ENCODE measurements at places on chromosomes 3 and 15.
A peak's percentile ranks its signal among the peaks of the same experiment; 100 is the strongest.

DNA sequence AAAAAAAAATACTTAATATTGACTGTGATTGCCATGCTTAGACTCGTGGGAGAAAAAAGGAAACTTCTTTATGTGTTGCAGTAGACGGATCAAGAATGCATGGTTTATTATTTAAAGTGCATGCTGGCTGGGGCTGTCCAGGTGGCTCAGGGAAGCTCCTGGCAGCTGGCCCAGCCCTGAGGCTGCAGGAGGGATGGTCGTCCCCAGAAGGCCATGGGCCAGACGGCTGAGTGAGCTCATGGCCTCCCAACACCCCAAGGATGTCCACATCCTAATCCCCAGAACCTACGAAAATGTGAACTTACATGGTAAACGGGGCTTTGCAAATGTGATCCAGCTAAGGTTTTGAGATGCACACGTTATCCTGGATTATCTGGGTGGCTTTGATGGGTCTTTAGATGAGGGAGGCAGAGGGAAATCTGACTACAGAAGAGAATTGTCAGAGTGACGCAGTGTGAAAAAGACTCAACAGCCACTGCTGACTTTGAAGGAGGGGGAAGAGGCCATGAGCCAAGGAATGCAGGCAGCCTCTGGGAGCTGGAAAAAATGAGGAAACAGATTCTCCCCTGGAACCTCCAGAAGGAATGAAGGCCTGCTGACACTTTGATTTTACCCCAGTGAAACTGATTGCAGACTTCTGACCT lies 29.8 kb downstream of the ADAMTS17 start:
- no peak for DNase-seq

DNA sequence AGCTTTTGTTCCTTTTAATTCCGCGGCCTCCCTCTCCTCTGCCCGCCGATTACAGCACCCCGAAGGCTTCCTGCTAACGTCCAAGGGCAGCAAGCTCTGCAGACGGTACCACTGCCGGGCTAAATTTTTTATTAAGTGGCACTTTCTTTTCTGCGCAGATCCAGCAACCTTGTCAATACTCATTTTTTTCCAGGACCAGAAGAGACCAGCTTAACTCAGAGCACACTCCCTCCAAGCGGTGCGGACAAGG lies 542 bp upstream of the MEIS2 start:
- no peak for DNase-seq

- DNase-seq, result peak; percentile 58
Measured at GRCh38 chr15:93467337-93467736, 378.3 kb upstream of the RGMA start.

DNA sequence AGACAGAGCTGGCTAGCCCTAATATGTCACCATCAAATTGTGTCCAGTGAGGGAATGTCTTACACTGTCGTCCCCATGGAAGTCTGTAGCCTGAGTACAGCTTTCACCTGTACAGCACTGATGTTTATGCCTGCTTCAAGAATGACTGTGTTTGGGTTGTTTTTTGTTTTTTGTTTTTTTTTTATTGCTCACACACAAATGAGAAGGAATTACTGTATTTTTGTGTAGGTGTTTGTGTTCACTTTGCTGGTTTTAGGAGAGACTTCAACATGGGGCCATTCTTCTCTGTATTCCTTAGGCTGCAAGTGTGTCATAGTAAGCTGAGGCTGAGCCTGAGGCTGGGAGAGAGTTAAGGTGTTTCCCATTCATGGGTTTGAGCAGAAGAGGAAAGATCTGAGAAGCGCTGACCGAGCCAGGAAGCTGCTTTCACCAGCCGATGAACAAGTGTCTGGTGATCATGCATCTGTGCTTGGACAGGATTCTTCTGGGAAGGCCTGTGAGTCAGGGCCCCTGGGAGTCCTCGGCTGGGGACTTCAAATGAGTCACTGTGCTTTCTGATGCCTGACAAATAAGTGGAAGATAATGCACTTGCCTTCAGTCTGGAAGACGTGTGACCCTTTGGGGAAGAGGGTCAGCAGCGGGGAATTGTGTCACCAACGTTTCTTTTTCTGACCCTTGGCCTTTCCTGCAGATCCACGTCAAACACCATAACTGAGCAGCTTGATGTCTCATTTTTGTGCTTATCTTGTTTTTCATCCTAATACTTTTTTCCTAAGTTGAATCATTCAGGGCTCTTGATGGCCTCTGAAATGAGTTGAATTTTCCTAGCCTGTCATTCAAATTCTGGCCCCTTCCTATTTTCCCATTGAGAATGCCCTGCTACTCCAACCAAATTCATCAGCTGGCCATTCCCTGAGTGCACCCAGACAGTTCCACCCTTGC lies 36.7 kb upstream of the ZBTB38 start:
- peak; percentile 99 for DNase-seq

DNA sequence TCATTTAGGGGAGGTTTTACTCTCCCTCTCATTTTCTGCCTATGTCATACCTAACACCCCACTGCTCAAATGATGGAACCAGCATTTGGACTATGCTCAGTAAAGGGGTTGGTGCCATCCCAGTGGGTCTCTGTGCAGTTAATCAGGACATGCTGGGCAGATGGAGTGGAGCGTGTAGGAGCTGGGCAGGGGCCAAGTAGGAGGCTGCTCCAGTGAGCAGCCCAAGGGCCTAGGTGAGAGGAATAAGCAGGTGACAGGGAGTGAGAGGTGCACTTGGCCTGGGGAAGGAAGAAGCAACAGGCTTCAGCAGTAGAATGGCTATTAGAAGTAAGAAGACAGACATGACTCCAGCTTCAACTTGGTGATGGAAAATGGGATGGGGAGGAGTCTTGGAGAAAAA lies 72.2 kb downstream of the EPHB1 start:
- DNase-seq, result no peak

- no peak for DNase-seq
Measured at GRCh38 chr3:52402706-52403270, 42.1 kb downstream of the SEMA3G start.

DNA sequence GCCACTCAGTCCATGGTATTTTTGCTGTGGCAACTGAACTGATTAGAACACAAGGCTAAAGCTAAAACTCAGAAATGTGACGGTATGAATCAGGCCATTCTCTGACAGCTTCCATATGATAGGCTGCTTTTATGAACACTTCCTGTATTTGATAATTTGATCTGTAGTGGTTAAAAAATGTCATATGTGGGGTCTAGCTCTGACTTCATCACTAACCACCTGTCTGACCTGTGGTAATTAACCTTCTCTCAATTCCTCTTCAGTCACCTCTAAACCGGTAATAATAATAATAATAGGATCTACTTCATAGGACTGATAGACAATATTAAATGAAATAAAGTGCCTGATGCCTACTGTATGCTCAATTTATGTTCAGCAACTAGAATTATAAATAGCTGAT lies 223.2 kb downstream of the MBNL1 start:
- no peak for DNase-seq

DNA sequence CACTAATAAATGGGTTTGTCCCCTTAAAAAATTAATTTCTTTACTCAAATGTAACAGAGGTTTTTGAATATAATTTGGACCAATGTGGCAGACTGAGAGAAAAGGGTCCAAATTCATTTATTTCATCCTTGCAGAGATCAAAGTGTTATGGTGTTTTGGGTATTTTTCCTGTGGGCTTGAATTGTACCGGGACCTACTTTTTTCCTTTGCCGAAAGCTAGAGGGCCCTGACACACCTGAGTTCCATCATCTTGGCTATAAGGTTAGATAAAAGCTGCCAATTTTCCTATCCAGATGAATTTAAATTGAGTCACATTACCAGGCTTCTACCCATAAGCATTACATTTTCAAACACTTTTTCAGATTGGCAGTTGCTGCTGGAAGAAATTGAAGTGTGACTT lies 908 bp downstream of the CCNB2 start:
- no peak for DNase-seq

GRCh38 chr3:100288288-100288894 lies 27.6 kb downstream of the TBC1D23 start:
- no peak for DNase-seq

DNA sequence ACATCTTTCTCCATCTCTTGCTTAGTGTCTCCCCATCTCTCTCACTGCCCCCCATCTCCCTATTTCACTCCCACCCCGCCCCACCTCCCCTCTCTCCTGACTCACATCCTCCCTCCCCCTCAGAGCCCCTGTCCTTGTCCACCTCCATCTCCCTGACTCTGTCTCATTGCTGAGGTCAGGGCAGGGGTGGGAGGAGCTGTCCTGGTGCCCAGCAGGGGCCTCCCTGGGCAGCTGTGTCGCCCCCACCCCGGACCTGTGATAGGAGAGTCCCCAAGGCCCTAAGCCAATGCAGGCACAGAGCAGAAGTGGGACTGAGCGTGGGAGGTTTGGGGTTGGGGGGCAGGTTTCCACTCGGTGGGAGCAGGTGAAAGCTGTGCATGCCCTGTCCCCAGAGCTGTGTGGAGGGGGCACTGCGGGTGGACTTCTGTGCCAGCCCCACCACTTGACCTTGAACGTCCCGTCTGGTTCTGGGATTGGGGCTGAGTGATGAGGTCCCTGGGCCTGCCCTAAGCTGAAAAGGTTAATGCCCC lies 210.8 kb downstream of the TBC1D2B start:
- no peak for DNase-seq

DNA sequence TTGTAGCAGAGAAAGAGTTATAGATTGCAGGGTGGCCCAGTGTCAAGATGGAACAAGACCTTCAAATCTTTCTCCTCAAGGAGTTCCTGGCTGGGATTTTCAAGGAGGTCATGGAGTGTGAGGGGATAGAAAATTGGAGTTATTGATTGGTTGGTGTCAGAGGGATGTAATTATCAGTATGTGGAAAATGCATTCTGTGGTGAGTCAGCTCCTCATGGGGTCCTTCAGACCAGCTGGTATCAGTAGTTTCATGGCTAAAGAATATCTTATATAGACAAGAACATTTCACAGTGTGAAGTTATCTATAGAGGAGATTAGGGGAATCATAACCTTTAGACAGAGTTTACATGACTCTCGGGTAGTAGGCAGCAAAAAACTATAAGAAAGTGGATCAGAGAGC lies 1114.0 kb upstream of the GBE1 start:
- peak; percentile 0 for DNase-seq

DNA sequence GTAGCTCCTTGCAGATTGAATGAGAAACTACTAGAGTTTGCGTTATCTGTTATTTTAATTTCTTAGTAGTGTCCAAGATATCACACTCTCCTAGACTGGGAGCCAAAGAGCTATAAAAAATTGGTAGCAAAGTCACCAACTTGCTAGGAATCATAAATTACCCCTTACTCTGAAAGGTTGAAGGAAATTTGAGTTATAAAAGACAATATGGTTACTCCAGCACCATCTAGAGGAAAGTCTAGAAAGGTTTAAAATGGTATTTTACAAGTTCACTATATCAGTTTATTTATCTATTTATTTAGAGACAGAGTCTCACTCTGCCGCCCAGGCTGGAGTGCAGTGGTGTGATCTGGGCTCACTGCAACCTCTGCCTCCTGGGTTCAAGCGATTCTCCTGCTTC lies 121.6 kb downstream of the RBPMS2 start:
- DNase-seq, result no peak

GRCh38 chr3:172951511-172951910 lies 189.5 kb downstream of the SPATA16 start:
- DNase-seq, result no peak

- no peak for DNase-seq
Measured at GRCh38 chr3:24650839-24651238, 156.2 kb upstream of the THRB start.

DNA sequence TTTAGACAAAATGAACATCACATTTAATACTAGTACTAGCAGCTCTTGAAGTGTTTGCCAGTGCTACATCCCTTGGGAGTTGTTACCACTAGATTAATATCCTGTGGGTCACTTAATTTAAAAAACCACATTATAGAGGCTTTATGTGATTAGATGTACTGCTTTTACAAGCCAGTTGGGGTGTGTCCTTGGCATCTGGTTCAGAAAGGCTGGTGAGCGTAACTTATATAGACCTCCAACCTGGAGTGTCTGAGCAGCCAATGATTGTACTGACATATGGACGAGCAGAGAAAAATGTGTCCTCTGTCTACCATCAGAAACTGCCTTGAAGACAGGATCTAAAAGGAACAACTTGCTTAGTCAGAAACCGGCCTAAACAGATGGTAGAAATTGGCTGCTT lies 306.2 kb upstream of the ATP11B start:
- DNase-seq, result no peak

GRCh38 chr15:62306851-62307504 lies 141.9 kb upstream of the C2CD4B start:
- DNase-seq, result peak; percentile 55

- DNase-seq, result no peak
Measured at GRCh38 chr3:127585163-127585812, 5.2 kb downstream of the TPRA1 start.

DNA sequence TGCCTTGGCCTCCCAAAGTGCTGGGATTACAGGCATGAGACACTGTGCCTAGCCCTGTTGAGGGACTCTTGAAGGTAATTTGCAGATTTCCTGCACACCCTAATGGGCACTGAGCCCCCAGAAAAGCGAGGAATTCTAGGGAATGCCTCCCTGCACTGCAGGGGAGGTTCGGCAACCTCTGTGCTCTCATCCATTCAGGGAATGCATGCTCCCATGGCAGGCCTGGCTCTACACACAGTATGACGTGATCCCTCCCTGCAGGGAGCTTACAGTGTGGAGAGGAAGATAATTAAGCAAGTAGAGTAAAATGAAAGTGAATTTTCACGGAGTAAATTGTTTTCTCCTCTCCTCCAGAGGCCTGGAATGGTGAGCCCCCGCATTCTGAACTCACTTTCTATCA lies 133.3 kb upstream of the HACD2 start:
- DNase-seq, result no peak

DNA sequence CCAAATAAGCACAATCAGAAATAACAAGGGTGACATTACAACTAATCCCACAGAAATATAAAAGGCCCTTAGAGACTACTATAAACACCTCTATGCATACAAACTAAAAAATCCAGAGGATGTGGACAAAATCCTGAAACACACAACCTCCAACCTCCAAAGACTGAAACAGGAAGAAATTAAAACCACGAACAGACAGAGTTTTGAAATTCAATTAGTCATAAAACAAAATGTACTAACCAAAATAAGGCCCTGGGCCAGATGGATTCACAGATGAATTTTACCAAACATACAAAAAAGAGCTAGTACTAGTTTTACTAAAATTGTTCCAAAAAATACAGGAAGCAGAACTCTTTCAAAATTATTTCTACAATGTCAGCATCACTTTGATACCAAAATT lies 1043.6 kb downstream of the DIPK2A start:
- peak; percentile 32 for DNase-seq

DNA sequence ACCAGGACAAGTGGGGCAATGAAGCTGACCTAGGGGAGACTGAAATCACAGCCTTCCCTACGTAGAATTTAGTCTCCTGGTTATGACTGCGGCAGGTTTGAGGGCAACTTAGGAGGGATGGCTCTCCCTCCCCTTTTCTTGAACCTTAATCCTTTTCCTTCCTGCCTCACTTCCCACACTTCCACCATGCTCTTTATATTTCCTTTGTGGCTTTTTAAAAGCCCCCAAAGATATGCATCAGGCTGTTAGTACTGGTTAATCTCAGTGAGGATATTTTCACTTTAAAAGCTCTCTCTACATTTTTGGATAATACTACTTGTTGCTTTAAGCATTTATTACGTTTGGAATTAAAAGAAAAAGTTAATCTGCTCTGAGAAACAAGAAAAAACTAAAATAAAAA lies 339.2 kb downstream of the SOX2 start:
- no peak for DNase-seq
